NCI-H510A (cell line): ENCODE measurements at places on chromosomes 11 and 22.

DNA sequence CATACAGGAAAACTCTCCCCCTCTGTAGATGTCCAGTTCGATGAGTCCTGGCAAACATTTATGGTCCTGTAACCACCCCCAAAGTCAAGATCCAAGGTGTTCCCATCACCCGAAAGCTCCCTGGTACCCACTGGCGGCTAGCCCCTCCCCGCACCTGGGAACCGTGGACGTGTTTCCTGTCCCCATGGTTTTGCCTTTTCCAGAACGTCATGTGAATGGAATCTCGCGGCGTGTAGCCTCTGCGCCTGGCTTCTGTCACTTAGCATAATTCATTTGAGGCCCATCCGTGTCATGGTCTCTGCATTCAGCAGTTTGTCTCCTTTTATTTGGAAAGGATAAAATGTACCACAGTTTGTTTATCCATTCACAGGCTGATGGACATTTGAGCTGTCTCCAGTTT, 106.3 kb downstream of the KCNQ1 start:
- no peak for DNase-seq

DNA sequence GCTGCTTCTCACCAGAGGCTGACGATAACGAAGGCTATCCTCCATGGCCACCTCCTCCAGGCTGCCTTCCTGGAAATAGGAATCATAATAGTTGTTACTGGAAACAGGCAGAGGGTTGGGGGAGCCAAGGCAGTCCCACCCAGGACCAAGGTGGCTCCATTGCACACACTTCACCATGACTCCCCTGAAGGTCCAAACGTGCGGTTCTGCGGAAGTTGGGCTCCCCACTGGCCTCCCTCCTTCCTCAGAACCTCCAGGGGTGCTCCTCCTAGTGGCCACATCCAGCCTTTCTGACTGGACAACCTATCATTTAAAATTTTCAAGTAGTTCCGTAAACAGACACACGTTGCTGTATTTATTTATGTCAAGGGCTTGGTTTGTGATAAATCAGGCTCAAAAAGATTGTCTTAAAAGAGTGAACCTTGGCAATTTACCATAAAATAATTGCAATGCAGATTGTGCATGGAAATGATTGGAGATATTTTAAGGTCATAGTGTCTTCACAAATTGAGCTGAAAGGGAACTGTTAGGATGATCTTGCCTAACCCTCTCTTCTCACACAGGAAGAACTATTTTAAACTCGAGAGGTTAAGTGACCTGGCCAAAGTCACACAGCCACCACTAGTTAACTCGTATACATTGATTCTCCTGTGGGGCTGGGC, 1.4 kb upstream of the TCN2 start:
- peak; percentile 12 for DNase-seq

DNA sequence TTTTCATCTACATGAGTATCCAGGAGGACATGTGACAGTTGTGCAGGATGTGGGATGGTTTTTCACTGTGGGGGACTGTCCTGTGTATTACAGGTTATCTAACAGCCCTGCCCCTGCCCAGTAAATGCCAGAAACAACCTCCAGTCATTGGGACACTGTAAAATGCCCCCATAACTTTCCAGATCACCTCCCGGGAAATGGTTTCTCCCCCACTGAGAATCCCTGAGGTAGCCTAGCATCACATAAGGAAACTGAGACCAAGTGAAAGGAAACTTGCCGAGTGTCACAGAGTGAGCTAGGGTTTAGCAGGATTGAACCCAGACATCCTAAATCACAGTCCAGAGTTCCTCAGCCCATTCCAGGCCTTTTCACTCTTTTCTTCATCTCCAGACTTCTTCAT, 48.3 kb upstream of the SLC6A5 start:
- DNase-seq: no peak

DNA sequence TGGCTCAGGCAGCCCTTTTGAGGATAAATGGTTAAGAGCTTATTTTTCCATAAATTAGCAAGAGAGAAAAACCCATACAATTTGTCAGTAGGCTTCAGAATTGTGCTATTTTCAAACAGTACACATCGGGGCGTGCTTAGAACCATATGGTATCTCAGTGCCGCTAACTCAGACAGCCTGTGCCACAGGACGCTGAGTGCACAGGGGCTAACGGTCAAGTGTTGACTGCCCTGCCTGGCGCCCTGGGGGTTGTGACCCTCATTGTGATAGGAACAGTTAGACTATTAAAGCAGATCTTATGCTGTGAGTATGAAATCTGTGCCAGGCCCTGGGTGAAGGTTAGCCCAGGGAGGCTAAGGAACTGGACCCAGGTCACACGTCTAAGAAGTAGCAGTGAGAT, 1519.7 kb downstream of the BRD1 start:
- DNase-seq: no peak

- peak; percentile 43 for DNase-seq
Measured at GRCh38 chr22:47129902-47130635, 367.6 kb downstream of the TBC1D22A start.
